ENCODE measurements at places on chromosomes 13 and 19. TPM values are rescaled to one million over a fixed set of nuclear protein-coding genes. Genes with fewer than 3 reads are reported as not detected.

DNA sequence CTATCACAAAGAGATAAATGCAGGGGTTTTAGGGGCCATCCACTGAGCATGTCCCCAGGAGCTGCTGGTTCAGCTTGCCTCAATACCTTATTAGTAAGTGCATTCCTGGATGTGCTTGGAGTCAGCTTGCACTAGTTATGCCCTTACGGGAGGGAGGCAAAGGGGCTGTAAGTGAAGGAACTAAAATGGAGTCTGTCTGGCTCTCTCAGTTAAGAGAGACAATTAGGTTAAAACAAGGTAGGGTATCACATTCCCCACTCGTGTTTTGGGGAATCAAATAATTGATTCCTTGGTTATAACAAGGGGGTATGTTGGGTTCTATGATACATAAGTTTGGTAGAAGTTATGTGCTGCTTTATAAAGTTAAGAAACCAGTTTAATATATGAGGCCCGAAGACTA is 78.9 kb downstream of the ZNF100 start:
- no peak for ATAC-seq

ATP12A gene
- total RNA-seq, result 1.5 TPM

DNA sequence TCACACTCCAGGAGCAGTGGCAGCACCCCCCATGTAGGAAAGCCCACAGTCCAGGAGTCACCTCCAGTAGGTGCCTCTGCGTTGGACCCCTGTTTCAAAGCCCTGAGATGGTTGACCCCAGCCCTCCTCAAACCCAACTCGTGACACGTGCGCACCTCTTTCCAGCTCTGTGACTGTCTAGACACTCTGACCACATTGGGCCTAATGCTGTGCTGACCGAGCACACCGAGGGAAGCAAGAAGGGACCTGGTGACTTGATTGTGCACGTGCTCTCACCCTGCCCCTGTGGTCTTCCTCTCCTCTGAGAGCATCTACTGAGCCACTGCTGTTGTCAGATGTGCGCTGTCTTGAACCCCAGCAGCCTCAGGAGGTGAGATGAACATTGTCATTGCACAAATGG is 22.9 kb upstream of the SLC35E1 start:
- ATAC-seq, result no peak

ZNF577 gene
- 5.2 TPM for total RNA-seq

DNA sequence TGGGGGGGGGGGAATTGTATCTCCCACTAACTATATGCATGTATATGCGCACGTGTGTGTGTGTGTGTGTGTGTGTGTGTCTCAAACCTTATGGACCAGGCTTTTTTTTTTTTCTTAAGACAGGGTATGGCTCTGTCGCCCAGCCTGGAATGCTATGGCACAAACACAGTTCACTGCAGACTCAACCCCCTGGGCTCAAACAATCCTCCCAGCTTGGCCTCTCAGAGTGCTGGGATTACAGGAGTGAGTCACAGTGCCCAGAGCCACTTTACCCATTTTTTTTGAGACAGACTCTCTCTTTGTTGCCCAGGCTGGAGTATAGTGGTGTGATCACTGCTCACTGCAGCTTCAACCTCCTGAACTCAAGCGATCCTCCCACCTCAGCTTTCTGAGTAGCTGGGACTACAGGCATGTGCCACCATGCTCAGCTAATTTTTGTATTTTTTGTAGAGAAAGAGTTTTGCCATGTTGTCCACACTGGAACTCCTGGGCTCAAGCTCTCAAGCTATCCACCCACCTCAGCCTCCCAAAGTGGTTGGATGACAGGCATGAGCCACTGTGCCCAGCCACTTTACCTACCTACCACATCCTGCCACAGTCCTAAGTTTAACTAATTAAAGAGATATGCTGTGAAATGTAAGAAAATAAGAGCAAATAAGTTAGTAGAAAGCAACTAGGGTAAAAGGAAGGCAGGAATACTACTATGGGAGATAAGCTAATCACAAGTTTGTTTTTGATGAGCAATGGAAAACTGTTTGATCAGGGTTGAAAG is 2.4 kb downstream of the ZMYM5 start:
- no peak for ATAC-seq

ZNF625 gene
- 2.2 TPM for total RNA-seq

LRRC25 gene
- total RNA-seq, result not detected

GRCh38 chr19:1503089-1503924 is 9.5 kb downstream of the ADAMTSL5 start:
- ATAC-seq, result peak; percentile 57

- ATAC-seq, result no peak
Observed at GRCh38 chr13:113468472-113469201, 15.3 kb upstream of the ADPRHL1 start.

- ATAC-seq, result no peak
Observed at GRCh38 chr13:40660141-40660664, 6.2 kb downstream of the FOXO1 start.

DNA sequence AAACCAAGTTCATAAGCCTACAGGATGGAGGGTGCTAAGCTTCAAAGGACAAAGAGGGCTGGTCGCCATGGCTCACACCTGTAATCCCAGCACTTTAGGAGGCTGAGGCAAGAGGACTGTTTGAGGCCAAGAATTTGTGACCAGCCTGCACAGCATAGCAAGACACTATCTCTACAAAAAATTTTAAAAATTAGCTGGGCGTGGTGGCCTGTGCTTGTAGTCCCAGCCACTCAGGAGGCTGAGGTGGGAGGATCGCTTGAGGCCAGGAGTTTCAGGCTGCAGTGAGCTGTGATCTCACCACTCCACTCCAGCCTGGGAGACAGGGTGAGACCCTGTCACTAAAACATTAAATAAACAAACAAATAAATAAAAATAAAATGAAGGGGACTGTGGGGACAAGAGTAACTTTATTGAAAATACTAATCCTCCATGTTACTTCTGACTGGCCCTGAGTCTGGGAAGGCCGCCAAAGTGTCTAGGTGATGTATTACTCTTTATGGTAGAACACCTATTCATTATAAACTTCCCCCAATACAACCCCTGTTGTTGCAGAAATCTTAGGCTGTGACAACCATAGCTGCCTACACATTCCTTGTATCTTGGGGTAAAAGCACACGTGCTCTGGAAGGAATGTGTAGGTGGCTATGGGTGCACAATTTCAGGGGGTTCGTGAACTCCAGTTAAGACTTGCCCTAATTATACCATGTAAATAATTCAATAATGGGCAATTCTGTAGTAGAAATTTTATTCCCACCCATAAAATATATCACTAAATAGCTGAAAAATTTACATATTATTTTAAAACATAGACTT is 14.6 kb upstream of the URAD start:
- no peak for ATAC-seq

CGB2 gene
- total RNA-seq, result not detected

DNA sequence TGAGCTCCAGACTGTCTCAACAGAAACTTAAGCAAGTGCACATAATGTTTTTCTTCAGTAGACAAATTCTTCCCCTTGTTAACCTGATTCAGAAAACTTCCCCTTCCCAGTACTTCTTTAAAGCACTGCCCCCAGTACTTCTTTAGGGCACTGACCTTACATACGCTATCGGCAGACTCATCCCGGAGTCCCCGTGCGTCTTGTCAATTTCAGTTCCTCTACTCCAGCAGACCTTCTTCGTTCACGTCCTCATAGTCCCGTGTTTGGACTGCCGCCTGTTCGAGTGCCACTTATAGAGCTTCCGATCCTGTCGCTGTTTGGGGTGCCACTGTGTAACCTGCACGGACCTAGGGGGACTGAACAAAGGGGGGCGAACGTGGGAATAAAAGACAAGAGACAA is 29.0 kb downstream of the ZNF627 start:
- ATAC-seq, result no peak

GRCh38 chr13:73258406-73258805 is 199.6 kb downstream of the KLF5 start:
- ATAC-seq, result no peak

DNA sequence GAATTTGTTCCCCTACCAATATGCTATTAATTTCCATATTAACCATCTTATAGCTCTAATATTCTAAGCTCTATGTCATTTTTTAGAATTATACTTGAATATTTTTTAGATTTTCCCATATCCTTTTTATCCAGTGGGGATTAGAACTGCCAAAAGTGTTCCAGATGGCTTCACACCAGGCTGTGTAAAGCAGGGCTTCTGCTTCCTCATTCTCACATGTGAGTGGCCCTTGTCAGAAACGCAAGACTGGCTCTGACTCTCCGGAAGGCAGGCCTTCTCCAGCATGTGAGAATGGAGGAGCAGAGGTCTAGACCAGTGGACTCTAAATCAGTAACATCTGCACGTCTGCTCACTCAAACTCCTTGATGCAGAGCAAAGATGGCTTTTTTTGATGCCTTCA is 650.1 kb downstream of the FGF9 start:
- no peak for ATAC-seq

DNA sequence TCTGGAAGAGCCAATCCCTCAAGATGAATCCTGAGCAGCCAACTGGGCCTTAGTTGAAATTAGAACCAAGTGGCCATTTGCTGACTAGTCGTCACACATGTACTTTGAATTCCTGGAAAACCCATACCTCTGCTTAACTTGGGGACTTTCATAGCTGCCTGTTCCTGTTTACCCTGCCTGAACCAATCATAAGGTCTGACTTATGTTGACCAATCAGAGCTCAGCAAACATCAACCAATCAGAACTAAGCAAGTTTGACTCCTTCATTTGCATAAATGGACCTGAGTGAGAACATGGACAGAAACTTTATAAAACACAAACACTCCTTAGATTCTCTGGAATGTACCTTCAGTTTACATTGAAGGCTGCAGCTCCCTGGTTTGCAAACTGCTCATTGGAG is 50.8 kb downstream of the LATS2 start:
- ATAC-seq, result peak; percentile 98

DNA sequence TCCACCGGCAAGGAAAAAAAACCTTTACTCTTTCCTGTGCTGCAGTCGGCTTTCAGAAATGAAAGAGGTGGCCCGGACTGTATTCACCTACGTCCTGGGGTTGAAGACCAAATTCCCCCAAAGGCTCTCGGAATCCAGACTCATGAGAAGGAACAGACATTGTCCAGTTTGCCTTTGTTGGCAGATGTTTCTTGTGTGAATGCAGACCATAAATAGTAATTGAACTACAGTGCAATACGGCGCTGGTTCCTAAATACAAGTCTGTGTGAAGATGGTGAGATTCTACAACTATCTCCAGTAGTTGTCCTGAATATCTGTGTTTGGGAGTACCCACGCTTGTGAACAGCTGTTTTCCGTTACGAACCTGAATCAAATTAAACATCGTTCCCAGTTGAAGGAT is 11.2 kb upstream of the PTOV1 start:
- ATAC-seq, result no peak

DNA sequence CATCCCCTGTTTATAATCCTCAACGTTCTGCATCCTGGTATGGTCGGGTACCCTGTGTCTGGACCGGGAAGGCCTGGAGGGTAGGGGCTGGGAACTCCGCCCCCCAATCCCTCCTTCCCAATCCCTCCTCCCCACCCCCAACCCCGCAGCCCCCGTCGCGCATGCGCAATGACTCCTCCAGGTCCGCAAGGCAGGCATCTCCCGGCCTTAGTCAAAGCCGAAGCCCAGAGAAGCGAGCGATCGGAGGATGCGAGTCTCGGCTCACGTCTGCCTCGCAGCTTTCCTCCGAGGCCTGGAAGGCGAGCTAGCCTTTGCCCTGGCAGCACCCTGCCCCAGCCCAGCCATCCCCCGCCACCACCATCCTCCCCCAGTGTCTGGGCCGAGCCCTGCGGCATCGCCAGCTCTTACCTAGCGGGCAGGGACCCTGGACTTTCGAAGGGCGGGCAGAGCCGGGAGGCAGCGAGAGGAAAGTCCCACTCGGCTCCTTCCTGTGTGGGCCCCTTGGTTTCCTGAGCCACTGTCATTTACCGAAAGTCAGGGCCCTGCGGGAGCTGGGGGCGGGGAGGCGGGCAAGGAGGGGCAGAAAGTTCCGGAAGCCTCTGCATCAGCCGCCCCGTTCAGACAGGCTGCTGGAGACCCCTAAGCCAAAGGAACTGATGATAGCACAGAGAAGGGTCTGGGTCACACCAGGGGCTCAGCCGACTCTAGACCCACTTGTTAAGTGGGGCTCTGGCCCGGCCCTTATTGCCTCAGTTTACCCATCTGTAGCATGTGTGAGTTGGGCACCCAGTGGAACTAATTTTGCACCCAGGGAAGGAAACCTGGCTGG is at the start of gene JAK3:
Gene JAK3 (minus strand): TSS at position 445 of the 829 bp plus-strand sequence. CDS start 3,565 bp downstream, outside the sequence.
- ATAC-seq, result peak; percentile 86

DNA sequence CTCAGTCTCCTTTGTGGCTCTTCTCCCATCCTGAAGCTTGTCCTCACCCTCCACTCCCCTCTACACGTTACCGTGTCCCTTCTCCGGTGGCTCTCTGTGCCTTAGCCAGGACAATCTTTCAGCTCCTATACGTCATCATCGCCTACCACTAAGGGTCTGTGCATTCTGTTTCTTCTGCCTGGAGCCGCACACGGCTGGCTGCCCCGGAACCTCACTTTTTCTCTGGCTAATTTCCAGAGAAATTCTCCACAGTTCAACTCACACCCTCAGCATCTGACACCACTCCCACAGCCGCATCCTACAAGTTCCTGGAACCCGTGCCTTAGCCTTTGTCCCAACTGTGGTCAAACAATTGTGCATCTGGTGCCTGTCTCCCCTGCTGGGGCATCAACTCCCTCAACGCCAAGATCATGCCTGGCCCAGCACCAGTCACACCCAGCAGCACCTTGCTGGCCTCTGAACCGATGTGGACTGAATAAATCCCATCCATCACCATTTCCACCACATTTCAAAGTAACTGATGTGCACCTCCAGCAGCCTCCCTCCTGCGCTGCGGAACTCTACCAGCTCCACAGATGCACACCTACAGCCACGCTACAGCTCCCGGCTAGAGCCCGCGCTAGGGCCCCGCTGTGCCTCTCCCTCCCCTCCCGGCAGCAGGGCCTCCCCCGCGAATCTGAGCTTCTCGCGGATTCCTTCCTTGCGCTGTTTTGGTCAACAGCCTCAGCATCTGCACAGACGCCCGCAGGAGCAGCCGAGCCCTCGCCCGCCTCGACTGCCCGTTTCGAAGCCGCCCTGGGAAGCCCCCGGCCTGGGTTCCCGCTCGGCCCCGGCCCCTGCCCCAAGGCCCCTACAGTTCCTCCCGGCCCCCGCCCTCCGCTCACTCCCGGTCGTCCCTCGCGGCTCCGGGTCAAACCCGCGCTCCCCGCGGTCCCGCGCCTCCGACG is 689 bp downstream of the DCUN1D2 start:
- peak; percentile 34 for ATAC-seq

GRCh38 chr13:54165581-54166215 is 1137.1 kb downstream of the OLFM4 start:
- no peak for ATAC-seq

NCR1 gene
- total RNA-seq, result not detected

DNA sequence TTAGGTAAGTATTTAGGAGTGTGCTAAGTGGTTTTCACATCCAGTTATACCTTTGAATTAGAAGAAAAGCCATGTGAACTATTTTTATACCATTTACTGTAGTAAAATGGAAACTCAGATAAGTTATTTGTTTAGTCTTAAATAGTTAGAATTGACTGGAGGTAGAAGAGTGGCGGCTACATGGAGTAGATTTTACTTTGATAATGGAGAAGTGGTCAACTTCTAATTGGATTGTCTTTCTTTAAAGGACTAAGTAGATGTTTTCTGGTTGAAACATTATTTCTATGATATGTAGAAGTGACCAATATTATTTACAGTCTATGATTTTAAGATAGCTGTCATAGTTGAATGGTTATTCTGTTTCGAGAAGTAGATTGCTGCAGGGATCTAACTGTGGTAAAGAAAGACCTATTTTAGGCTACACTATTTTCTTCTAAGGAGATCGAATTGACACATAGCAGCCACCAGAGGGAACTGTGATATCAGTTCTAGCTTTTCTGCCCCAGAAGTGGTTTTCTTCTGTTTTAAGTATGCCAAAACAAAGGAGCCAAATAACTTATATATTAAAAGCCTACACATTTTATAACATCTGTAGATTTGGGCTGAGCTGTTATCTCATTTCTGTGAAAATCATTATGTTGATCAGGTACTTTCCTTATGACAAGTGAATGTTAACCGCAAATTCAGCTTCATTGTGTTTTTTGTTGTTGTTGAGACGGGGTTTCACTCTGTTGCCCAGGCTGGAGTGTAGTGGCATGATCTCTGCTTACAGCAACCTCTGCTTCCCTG is 26.1 kb downstream of the ZMYM2 start:
- ATAC-seq, result peak; percentile 93

All from activated T-helper 17 cell treated with anti-CD3 and anti-CD28 coated beads, Interleukin-2, amount 50 U/mL, for 72 hours (primary cell).